ENCODE measurements at places on chromosomes 6 and 20. TPM values are rescaled to one million over a fixed set of nuclear protein-coding genes. Genes with fewer than 3 reads are reported as not detected.

GRCh38 chr6:52513464-52513863 is 63.4 kb downstream of the TRAM2 start:
- no peak for DNase-seq
- H3K27me3 ChIP-seq = no peaks in the 10 kb centered on the region
- H3K27ac ChIP-seq = no peak overlapping the region
- H3K4me1 ChIP-seq = peaks cover 18% of the 10 kb centered on the region

DNA sequence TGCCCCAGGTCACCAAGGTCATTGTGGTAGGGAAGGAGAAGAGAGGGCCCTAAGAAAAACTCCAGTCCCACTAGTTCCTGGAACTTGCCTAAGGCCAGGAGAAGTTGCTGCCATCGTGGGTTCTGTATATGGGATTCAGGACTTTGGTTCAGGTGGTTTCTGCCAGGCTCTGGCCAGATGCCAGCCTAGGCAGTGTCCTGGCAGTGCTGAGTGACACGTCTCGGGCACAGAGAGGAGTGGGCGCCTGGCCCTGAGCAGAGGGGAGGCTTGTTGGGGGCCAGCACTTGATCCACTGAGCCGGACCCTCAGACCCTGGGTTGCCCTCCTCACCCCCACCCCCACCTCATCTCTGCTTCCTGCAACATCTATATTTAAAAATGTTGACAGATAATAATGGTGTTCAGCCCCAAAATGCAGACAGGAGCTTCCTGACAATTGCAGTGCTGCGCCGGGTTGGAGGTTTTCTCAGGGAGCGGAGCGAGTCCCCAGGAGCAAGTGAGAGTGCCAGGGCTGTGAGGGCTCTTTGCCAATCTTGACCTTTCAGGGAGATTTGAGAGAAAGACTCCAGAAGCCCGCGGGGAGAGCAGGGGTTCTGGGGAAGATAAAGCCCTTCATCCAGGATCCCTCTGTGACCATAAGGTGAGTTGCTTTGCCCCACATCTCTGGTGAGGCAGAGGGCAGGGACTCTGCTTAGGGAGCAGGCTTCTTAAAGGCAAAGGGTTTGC is 71.9 kb downstream of the PHACTR3 start:
- H3K4me1 ChIP-seq = no peaks in the 10 kb centered on the region
- no peak for DNase-seq
- no peak overlapping the region for H3K27ac ChIP-seq
- H3K27me3 ChIP-seq = peaks cover 2% of the 10 kb centered on the region
- H3K4me3 ChIP-seq = no peak overlapping the region
- H3K36me3 ChIP-seq = no peaks in the 10 kb centered on the region

DNA sequence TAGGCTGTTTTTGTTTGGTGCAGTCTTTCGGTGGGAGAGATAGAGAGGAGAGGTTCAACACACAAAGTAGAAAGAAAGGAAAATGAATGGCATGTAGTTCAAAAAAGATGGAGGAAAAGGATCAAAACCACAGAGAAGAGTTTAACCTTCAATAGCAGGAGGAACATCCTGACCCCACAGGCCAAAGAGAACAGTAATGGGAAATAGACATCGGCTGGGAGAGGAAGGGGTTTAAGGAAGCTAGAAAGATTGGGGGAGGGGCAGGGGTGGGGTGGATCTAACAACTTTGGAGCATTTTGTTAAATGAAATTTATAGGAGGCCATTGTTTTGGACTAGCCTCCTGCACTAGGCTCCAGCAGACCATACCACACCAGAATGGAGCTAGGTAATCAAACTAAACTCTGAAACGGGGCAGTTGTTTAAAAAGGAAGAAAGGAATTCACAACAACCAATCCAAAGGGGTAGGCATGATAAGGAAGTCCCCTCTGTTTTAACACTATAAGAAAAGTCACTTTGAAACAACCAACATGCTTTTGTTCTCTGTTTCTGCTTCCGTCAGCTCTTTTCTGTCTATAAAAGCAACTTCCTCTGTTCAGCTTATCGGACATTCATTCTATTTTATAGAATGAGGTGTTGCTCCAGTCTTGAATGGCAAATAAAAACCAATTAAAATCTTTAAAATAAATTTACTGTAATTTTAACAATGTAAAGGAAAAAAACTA is 82.6 kb downstream of the EPB41L2 start:
- H3K4me1 ChIP-seq = no peaks in the 10 kb centered on the region
- H3K27me3 ChIP-seq = no peaks in the 10 kb centered on the region
- peaks cover 2% of the 10 kb centered on the region for H3K36me3 ChIP-seq
- no peak for DNase-seq
- no peak overlapping the region for H3K4me3 ChIP-seq
- no peak overlapping the region for H3K27ac ChIP-seq

GRCh38 chr6:113679051-113679450 is 178.1 kb upstream of the MARCKS start:
- H3K27ac ChIP-seq = no peak overlapping the region
- no peak overlapping the region for H3K4me3 ChIP-seq
- no peaks in the 10 kb centered on the region for H3K36me3 ChIP-seq
- no peaks in the 10 kb centered on the region for H3K4me1 ChIP-seq
- H3K27me3 ChIP-seq = no peaks in the 10 kb centered on the region
- no peak for DNase-seq

DNA sequence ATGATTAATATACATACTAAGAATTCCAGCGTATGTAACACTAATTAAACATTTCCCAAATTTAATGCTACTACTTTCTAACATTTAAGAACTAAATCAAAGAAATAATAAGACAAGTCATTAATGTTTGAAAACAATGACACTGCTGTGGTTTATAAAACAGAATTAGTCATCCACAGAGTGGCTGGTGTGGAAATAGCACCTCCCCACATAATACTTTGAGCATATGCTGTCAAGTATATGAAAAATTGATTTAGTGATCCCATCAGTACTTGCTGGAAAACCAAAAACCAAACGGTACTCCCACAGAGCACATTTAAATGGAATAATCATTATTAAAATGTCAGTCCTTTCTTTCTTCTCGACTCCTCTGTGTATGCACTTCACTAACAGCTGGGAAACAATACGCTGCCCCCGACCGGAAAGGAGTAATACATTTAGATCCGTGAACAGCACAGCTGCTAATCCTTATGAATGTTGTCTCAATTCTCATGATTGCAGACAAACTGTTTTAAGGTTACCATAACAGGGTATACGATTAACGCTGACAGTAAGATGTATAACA is 78.4 kb downstream of the PREP start:
- no peak overlapping the region for H3K27ac ChIP-seq
- DNase-seq = no peak
- H3K36me3 ChIP-seq = peaks cover 35% of the 10 kb centered on the region
- no peaks in the 10 kb centered on the region for H3K27me3 ChIP-seq
- H3K4me3 ChIP-seq = no peak overlapping the region

GRCh38 chr6:15441215-15441868 is 195.5 kb downstream of the JARID2 start:
- H3K27ac ChIP-seq = peak overlapping the region; percentile 1
- DNase-seq = peak; percentile 44
- H3K4me1 ChIP-seq = peaks cover 65% of the 10 kb centered on the region
- no peak overlapping the region for H3K4me3 ChIP-seq

DNA sequence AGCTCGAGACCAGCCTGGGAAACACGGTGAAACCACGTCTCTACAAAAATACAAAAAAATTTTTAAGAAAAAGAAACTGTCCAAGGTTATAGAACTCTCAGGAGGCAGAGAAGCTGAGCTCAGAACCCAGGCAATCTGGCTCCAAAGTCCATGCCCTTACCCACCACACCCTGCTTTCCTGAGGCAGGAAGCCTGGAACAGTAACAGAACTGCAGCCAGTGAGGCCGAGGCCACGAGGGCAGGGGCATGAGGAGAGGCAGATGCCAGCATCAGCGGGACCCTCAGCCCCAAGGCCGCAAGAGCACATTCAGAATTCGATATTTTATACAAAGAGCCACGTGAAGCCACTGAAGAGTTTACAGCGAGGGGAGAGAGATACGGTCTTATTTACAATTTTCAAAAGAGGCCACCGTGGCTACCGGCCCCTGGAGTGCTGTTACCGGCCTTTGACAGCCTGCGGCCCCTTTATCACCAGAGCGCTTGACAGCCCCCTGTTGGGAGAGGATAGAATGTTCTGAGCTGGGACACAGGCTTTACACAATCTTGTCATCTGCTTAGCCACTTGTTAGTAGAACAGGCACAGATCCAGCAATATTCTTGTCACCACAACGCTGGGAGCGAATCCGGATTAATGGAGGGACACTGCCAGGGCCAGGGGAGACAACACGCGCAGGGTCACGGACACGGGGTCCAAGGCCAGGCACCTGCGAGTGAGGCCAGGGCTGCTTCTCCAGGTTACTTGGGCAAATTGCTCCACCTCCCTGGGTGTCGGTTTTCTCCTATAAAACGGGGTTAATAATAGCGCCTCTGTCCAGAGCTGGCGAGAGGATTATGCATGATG is 5.6 kb downstream of the SPATA2 start:
- no peak for DNase-seq
- no peak overlapping the region for H3K4me3 ChIP-seq
- peaks cover 22% of the 10 kb centered on the region for H3K36me3 ChIP-seq
- no peaks in the 10 kb centered on the region for H3K27me3 ChIP-seq

DNA sequence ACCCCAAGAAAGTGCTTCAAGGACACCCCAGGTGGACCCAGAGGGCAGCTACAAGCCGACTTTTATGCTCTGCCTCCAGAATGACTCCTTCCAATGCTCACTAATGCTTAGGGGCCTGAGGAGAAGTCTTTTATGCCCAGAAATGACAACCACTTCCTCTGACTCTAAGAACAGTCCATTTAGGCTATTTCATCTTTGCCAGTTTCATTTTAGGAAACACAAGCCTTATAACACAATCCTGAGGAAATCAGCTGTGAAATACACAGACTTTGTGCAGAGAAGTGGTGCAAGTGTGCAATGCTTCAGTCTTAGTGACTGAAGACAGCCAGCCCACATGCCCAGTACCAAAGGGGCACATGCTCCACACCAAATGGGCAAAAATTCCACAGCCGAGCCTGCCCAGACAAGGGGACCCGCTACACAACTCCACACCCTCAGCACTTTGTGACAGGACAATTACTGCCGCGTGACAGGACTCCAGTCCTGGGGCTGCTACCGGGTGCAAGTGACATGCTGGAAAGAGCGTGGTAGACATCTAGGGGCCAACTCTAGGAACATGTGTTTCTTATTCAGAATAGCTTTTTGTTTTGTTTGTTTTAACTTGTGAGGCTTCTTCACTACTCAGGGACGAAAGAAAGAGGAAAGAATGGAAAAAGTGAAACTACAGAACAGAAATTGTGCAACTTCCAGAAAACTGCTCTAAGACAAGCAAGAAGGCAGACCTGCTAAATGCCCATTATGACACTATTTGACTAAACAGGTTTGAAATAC is 28.2 kb upstream of the PLAGL1 start:
- peaks cover 4% of the 10 kb centered on the region for H3K36me3 ChIP-seq
- no peak for DNase-seq
- H3K27me3 ChIP-seq = no peaks in the 10 kb centered on the region
- H3K27ac ChIP-seq = no peak overlapping the region
- peaks cover 16% of the 10 kb centered on the region for H3K4me1 ChIP-seq

DNA sequence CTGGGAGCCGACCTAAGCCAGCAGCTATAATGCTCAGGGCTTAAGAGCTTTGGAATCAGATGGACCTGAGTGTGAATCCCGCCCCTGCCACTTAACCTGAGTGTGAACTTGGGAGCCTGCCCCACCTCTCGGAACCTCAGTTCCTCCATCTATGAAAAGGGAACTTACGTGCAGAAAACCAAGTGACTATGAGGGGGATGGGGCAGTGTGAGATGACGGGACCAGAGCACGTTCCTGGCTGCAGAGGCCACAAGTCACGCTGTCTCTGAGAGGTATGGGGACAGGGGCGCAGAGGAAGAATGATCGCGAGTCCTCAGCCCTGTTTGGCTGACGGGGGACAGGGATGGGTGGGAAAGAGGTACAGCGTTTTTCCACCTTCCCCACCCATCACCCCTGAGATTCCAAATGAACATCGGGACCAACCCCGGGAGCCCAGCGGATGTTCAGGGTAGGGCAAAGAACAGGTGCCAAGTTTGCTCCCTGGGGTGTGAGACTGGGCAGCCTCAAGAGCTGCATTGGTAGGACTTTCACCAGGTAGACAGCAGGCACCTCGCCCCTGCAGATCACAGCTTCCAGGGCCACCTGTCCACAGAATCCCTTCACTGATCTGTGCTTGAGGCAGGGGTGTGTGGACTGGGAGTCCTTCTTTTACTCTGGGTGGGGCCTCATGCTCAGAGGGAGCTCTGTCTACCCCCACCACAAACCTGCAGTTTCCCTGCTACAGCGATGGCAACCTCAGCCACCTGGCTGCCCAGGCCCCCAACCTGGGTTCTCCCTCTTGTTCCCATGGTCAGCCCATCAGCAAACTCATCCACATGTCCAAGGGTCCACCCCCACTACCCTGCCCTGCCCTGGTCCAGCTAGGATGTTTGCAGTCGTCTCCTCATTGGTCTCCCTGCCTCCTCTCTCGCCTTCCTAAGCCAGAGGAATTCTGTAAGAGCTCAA is 85.8 kb downstream of the CEBPB start:
- peaks cover 3% of the 10 kb centered on the region for H3K27me3 ChIP-seq
- no peaks in the 10 kb centered on the region for H3K36me3 ChIP-seq
- no peak overlapping the region for H3K27ac ChIP-seq

GRCh38 chr20:11995805-11996567 is 78.3 kb downstream of the BTBD3 start:
- H3K4me1 ChIP-seq = no peaks in the 10 kb centered on the region
- H3K27ac ChIP-seq = no peak overlapping the region
- no peaks in the 10 kb centered on the region for H3K27me3 ChIP-seq

- H3K27ac ChIP-seq = no peak overlapping the region
- no peak overlapping the region for H3K4me3 ChIP-seq
- H3K36me3 ChIP-seq = no peaks in the 10 kb centered on the region
- H3K27me3 ChIP-seq = peaks cover 9% of the 10 kb centered on the region
These were observed 40.7 kb downstream of the SLC22A3 start for GRCh38 chr6:160388922-160389321.

DNA sequence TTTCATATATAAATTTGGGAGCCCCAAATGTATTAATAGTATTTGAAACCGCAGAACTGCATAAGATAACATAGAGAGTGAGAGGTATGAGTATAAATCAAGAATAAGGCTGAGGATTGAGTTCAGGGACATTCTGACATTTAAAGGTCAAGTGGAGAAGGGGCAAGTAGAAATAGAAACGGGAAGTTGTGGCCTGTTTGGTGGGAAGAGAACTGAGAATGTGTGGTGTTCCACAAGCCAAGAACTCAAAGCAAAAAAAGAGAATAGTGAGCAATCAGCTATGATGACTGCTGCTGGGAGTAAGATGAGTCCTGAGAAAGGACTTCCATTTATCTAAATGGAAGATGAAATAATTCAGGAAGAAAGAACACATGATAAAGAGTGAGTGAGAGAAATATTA is 418.4 kb downstream of the CD109 start:
- no peaks in the 10 kb centered on the region for H3K36me3 ChIP-seq
- H3K27ac ChIP-seq = no peak overlapping the region
- no peak overlapping the region for H3K4me3 ChIP-seq
- H3K27me3 ChIP-seq = no peaks in the 10 kb centered on the region

GRCh38 chr6:14875481-14876063 is 370.3 kb upstream of the JARID2 start:
- no peak for DNase-seq
- H3K36me3 ChIP-seq = peaks cover 6% of the 10 kb centered on the region
- no peak overlapping the region for H3K4me3 ChIP-seq
- H3K27ac ChIP-seq = peak overlapping the region; percentile 34
- no peaks in the 10 kb centered on the region for H3K27me3 ChIP-seq
- H3K4me1 ChIP-seq = peaks cover 60% of the 10 kb centered on the region

HMGCLL1 gene
- total RNA-seq = not detected

ISM1 gene
- not detected for total RNA-seq

TNF gene
- 130 TPM for total RNA-seq

DOK5 gene
- not detected for total RNA-seq

BACH2 gene
- total RNA-seq = 31.1 TPM

ANKRD60 gene
- total RNA-seq = not detected

DDX43 gene
- 0.88 TPM for total RNA-seq

SLC25A27 gene
- total RNA-seq = not detected

FAM162B gene
- not detected for total RNA-seq

HTR1B gene
- total RNA-seq = not detected

All from activated CD4-positive, alpha-beta memory T cell treated with anti-CD3 and anti-CD28 coated beads, Interleukin-2, amount 10 ng/mL, durations not matched to agents 7 days and 5 days (primary cell).